ENCODE measurements at places on chromosomes 6 and 20. TPM values are rescaled to one million over a fixed set of nuclear protein-coding genes. Genes with fewer than 3 reads are reported as not detected.

TXLNB gene
- 128 TPM for polyA plus RNA-seq

GRCh38 chr6:81900616-81901015, 148.1 kb upstream of the TENT5A start:
- DNase-seq, result no peak

GRCh38 chr6:50128420-50129005, 78.8 kb upstream of the DEFB112 start:
- peak; percentile 10 for DNase-seq

GRCh38 chr20:47273591-47274235, 82.8 kb downstream of the ZMYND8 start:
- no peak for DNase-seq

GLO1 gene
- polyA plus RNA-seq, result 87.1 TPM

DNA sequence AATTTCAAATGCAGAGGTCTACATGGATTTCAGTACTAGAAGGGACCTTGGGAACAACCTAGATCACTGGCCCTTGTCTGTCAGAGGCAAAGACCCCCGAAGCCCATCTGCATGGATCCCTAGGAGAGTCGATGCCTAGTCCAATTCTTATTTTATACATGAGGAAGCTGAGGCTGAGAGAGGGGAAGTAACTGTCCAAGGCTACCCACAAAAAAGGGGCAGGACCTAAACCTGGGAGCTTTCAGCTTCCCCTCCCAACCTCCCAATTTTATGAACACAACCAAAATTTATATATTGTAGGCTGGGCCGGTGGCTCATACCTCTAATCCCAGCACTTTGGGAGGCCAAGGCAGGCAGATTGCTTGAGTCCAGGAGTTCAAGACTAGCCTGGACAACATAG, 73.2 kb downstream of the TRERF1 start:
- no peak for DNase-seq

DNA sequence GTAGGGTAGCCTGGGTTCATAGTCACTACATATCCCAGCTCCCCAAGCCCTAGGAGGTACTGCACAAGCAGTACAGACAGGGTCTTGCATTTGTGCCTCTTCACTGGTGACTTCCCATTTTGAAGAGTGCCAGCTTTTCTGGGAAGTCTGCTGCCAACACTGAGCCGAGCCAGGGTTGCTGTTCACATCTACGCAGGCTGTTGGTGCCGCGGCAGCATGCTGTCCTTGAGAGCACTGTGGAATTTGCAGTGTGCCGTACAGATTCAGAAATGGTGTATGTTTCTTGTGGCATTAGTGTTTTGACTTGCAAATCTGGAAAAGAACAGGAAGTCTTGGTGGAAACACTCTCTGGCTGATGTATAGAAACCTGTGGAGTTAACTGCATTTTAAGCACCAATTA, 67.5 kb downstream of the JARID2 start:
- no peak for DNase-seq

DNA sequence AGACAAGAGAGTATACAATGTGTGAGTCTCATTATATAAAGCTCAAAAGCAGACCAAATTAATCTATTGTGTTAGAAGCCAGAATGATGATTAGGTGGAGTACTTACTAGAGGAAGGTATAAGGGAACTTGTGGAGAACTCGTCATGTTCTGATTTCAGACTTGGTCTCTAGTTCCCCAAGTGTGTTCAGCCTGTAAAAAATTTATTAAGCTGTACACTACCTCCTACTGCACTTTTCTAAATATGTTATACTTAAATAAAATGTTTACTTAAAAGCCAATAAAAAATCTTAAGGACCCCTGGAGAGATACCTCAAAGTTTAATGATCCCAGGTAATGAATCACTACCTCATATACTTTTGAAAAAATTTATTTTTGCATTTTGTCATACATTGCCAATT, 130.4 kb upstream of the PLCB4 start:
- DNase-seq, result no peak

WASF1 gene
- polyA plus RNA-seq, result 7.7 TPM

GRCh38 chr6:69926745-69927144, 60.4 kb downstream of the COL19A1 start:
- DNase-seq, result no peak

DNA sequence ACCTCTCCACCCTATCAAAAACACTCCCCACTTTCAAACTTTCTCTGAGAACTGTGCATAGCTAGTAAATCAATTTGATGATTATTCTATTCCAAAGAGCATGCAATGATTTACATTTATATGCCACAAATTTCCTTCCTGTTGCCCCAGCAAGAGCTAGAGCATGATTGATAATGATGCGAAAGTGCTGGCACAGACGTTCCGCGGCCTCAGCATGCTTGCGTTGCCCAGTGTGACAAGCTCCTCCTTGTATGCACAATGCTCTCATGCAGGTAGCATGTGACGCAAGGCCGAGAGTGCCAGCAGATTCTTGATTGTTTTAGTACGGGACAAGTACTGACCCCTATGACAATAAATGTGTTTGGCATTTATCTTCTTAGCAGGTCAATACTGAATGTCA, 696.3 kb upstream of the SLC35B3 start:
- DNase-seq, result no peak

DNA sequence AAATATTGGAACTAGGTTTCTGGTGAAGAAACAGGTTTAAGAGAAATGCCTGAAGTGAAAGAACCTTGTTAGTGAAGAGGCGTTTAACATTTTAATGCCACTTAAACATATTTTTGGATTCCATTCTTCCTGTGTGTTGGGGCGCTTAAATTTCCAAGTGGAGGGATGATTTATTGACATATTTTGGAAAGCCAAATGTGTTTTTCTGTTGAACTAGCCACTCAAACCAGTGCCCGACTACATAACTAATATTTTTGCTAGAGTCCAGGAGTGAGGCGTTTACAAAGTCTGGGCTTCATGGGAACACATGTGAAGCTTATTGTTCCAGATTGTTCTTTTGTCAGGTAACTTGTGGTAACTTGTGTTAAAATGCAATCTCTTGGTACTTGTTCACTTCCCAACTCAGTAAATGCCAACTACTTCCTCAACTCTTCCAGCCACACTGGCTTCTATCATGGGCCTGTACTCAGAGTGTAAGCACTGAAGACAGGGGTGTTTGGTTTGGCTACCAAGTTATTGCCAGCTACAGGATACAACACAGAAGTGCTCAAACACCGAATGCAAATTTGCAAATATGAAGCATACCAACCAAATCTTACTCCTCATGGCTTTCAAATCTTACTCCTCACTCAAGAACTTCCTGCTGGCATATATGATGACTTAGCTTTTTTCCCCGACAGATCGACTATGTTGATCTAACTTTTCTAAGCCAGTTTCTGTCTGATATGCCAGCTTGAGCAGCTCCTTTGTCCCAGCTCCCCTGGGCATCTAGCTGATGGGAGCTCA, 2.0 kb upstream of the ZNFX1 start:
- no peak for DNase-seq

Data from hindlimb muscle (tissue), 1 donor.